Eye (tissue), 1 donor: ENCODE measurements at places on chromosomes 1 and 21.

- no peak for DNase-seq
These were observed 40.1 kb downstream of the SLC2A7 start for GRCh38 chr1:8985915-8986813.

DNA sequence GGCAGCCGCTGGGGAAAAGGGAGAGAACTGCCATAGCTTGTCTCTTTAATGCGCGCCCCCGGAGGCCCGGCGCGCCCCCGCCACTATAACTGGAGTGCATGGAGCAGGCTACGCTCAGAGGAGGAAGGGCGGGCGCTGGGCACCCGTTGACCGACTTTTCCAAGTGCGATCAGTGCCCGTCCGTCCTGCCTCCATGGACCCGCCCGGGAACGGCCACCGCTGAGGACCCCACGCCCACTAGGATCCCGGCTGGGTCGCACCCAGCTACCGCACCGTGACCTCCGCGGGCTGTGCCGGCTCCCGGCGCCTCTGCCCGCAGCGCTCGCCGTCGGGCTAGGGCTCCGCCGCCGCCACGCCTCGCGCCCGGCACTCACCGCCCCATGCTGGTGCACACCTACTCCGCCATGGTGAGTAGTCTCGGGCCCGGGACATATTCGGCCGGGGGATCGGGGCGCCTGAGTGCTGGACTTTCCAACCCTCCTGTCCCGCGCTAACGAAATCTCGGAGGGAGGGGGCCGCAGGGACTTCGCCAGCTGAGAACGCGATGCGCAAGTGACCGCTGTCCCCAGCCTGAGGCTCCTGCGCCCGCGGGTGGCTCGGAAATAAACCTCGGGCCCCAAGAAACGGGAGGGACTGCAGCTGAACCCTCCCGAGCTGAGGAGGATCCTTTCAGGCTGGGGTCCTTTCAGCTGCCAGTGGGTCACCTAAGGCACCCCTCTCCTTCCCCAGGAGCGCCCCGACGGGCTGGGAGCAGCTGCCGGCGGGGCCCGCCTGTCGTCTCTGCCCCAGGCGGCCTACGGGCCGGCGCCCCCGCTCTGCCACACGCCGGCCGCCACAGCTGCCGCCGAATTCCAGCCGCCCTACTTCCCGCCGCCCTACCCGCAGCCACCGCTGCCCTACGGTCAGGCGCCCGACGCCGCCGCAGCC, at the start of gene TFAP2E:
Gene TFAP2E (plus strand): TSS at position 117 of the 927 bp plus-strand sequence. CDS start 264 bp downstream, at position 381.
- peak; percentile 77 for DNase-seq

- DNase-seq: no peak
These were observed 83.5 kb downstream of the BEND5 start for GRCh38 chr1:48693180-48693579.

DNA sequence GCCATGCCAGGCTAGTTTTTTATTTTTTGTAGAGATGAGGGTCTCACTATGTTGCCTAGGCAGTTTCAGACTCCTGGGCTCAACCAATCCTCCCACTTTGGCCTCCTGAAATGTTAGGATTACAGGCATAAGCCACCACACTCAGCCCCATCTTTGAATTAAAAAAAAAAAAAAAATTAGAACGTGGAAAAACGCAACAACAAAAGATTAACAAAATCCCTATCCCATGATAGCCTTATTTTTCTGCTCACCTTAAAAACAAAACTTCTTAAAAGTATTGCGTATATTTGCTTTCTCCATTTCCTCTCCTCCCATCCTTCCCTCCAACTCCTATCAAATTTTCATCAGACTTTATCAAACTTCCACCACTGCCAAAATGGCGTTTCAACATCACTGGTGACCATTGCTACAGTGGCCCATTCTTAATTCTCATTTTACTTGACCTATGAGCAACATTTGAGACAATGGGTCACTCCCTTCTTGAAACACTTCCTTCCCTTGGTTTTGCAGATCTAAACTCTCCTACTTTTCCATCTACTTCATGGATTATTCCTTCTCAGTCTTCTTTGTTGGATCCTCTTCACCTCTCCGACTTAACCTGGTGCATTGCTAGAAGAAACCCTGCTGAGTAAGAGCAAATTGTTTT, 579 bp upstream of the ZNF684 start:
- no peak for DNase-seq

DNA sequence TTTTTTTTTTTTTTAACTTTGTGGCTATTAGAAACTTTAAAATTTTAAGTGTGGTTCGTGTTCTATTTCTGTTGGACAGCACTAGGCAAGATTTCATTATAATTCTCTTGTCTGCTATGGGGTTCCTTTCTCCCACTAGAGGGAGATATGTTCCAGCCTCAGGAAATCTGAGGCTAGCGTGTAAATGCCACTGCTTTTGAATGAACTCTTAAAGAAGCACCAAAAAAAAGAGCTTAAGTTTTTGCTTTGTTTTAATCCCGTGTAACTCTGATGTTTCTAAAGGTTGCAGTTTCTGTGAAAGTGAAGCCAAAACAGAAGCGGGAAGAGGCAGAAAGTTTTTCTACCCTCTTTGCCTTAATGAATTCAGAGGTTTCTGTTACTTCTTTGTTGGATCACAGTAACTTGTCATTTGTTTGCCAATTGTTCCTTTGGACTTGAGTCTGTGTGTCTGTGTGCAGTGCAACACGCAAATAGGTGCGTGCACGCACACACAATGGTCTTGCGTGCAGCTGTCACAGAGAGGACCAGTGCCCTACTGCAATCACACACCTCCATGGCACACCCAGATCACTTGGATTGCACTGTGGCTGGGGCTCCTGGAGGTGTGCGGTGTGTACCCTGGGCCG, 32.3 kb downstream of the HHAT start:
- DNase-seq: peak; percentile 71

DNA sequence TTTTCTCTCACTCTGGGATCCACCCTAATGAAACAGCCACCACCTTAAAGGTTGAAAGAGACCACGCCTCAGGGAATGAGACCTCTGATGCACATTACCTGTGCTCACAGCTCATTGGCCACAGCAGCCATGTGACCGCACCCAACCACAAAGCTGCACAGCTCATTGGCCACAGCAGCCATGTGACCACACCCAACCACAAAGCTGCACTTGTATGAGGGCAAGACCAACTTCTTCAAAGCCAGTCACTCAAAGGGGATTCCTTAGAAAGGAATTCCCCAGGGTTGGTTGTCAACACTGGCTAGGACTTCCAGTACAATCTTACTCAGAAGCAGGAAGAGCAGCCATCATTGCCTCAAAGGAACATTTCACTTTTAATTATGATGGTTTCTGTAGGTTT, 43.6 kb upstream of the PDE9A start:
- DNase-seq: no peak

- no peak for DNase-seq
These were observed 53.2 kb upstream of the PARP1 start for GRCh38 chr1:226461087-226461486.

- DNase-seq: no peak
These were observed 86.4 kb upstream of the IGSF21 start for GRCh38 chr1:18021242-18021641.

DNA sequence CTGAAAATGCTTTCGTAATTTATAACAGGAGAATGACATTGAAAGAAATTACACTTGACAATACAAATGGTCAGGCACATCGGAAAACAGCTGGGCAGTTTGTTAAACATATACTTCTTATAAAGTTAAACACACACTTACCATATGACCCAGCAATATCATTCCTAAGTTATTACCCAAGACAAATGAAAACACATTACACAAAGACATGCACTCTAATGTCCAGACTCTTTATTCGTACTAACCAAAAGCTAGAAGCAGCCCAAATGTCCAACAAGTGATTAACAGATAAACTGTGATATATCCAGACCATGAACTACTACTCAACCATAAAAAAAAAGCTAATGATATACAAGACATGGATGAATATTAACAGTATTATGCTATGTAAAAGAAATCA, 8.5 kb downstream of the AKT3 start:
- no peak for DNase-seq

- no peak for DNase-seq
These were observed 154.5 kb upstream of the ADGRL4 start for GRCh38 chr1:79161077-79161476.

- DNase-seq: no peak
These were observed 427.7 kb upstream of the RUNX1 start for GRCh38 chr21:35476621-35477395.

GRCh38 chr1:33367485-33368405, 46.8 kb upstream of the A3GALT2 start:
- DNase-seq: peak; percentile 93

GRCh38 chr21:39968010-39968409, 100.8 kb downstream of the PCP4 start:
- no peak for DNase-seq

GRCh38 chr1:36625253-36625934, 142.7 kb upstream of the CSF3R start:
- DNase-seq: no peak

DNA sequence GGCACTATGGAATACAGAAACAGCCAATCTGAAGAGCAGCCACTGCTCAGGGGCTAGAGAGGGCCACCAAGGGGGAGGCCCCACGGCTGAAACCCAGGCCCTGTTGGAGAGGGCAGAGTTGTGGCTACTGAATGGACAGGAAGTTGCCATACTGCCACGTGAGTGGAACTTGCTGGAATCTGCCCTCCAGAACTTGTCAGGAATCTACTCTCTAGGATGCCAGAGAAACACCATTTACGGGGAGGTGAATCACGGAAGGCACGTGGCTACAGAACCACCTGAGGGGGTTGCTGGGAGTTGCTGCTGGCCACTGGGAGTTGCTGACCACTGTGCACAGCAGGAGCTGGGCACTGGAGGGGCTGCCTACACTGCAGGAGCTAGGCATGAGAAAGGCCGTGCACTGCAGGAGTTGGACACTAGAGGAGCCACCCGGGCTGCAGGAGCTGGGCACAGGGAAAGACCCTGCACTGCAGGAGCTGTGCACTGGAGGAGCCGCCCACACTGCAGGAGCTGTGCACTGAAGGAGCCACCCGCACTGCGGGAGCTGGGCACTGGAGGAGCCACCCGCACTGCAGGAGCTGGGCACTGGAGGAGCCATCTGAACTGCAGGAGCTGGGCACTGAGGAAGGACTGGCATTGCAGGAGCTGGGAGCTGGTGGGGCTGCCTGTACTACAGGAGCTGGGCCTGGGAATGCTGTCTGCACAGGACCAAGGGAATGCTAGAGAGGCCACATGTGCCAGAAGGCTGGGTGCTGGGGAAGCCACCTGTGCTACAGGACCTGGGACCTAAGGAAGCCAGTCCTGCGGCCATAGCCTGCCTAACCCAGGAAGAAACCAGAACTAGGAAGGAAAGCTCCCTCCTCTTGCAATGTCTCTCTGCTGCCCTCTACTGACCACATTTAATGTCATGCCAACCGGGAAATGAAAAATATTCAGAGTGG, 343.4 kb downstream of the MATN1 start:
- peak; percentile 95 for DNase-seq

GRCh38 chr21:38843379-38843778, 37.6 kb downstream of the ETS2 start:
- no peak for DNase-seq

DNA sequence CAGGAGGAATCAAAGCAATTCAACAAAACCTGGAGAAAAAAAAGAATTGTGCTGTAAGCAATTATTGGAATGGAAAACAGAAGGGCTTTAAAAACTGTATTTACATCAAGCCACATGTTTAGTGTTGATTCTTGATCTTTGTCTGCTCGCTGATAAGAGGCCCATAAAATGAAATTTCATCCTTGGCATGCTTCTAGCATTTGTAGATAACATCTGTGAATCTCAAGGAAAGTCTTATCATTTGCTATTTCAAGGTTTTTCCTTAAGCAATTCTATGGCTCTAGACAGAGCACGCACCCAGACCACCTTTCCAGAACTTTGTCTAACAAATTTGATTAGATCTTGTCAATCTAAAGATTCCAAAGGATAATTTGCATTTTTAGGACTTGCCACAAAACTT, 181.0 kb upstream of the FGGY start:
- DNase-seq: no peak

GRCh38 chr21:35127851-35128250, 78.7 kb upstream of the RUNX1 start:
- no peak for DNase-seq

DNA sequence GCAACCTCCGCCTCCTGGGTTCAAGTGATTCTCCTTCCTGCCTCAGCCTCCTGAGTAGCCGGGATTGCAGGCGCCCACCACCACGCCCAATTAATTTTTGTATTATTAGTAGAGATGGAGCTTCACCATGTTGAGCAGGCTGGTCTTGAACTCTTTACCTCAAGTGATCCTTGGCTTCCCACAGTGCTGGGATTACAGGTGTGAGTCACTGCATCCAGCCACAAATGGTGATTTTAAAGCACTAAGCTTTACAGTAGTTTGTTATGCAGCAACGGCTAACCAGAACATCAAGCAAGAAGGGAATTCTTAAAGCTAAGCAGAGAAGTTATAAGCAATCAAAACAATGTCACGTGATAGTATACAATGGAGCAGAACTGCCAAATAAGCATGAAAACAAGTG, 65.7 kb downstream of the NVL start:
- no peak for DNase-seq

GRCh38 chr1:211738096-211738690, 62.8 kb upstream of the NEK2 start:
- no peak for DNase-seq

DNA sequence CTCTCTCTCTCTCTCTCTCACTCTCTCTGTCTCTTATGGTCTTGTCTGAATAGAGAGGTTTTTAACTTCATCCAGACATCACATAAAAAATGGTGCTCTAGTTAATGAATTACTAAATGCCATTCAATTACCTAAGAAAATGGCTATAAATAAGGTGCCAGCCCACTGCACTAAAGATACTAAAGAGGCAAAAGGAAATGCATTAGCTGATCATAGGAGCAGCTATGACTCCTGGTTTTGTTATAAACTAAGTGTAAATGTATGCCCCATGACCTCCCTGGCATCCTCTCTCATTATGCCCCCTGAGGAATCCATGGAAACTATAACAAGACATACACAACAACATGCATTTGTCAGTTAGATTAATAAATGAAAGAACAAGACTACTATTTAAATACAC, 57.5 kb upstream of the PDC start:
- DNase-seq: no peak

DNA sequence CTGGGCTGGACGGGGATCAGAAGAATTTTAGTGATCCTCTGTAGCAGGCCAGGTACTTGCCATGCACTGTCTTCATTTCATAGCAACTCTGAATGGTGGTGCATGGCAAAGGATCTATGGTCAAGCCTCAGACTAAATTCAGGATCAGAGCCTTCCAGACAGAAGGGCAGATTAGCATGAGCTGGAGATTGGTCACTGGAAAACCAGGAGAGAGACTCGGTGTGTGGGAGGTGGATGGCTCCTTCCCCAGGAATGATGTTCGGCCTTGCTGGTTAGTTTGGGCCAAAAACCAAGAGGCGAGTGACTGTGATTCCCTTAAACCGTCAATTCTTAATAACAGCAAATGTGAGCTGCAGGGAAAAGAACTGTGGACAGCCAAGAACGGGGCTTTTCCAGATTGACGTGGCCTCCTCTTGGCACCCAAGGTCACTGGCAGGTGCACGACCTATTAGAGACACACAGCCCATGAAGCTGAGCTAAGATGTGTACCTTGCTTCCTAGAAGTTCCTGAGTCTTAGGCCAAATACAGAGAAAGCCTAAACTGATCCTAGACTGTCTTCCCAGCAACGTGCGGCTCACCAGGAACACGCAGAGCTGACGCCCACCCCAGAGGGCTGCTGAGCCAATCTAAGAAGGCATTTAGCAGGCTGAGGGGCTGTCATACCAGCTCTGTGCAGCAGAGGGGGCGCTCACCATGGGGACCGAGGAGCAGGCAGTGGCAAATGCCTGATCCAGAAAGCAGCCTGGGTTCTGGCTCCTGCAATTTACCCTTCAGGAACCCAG, 18.5 kb downstream of the ALDH4A1 start:
- peak; percentile 86 for DNase-seq
